ENCODE measurements at places on chromosomes 2 and 18. TPM values are rescaled to one million over a fixed set of nuclear protein-coding genes. Genes with fewer than 3 reads are reported as not detected.

Gene RASGRP3
- total RNA-seq = 8.4 TPM

Gene MAP3K19
- not detected for total RNA-seq

Gene TTN
- total RNA-seq = 0.66 TPM

Gene MPP4
- 8.9 TPM for total RNA-seq

Gene HMSD
- not detected for total RNA-seq

Gene CTIF
- 16.5 TPM for total RNA-seq

Gene SATB2
- total RNA-seq = 3.6 TPM

Gene PLGLB1
- total RNA-seq = 0.18 TPM

Gene MYO1B
- total RNA-seq = 27.6 TPM

Gene MGAT4A
- 25.5 TPM for total RNA-seq

Gene TRIM43
- total RNA-seq = not detected

Gene BOLA3
- total RNA-seq = 26.4 TPM

Gene GPR45
- not detected for total RNA-seq

Gene RAMP1
- 0.19 TPM for total RNA-seq

Gene SRSF7
- total RNA-seq = 234 TPM

Gene LRP1B
- total RNA-seq = 0.18 TPM

Gene MROH2A
- not detected for total RNA-seq

Gene AKAIN1
- not detected for total RNA-seq

Gene LCT
- not detected for total RNA-seq

Gene FZD7
- 0.85 TPM for total RNA-seq

Gene UGT1A10
- total RNA-seq = not detected

Gene DOK6
- total RNA-seq = 0.28 TPM

Gene ABCG8
- total RNA-seq = not detected

Gene C2orf80
- total RNA-seq = not detected

Gene LBX2
- 1.4 TPM for total RNA-seq

Gene ARHGAP15
- not detected for total RNA-seq

Gene AGXT
- total RNA-seq = not detected

Gene REG3G
- total RNA-seq = not detected

Gene CAPN13
- not detected for total RNA-seq

Gene USP37
- 7.7 TPM for total RNA-seq

Gene COL3A1
- 0.99 TPM for total RNA-seq

Gene ALPG
- not detected for total RNA-seq

Gene RUFY4
- total RNA-seq = not detected

Gene KCNG2
- not detected for total RNA-seq

Gene DSG4
- not detected for total RNA-seq

Gene LIMS2
- 22.1 TPM for total RNA-seq

Gene HSPE1
- 118 TPM for total RNA-seq

Gene STK36
- 24.0 TPM for total RNA-seq

Gene CFAP53
- 0.28 TPM for total RNA-seq

Gene TUBB8B
- not detected for total RNA-seq

Gene ST6GAL2
- 0.09 TPM for total RNA-seq

Gene HOXD12
- total RNA-seq = not detected

Gene FN1
- total RNA-seq = 3,205 TPM

Gene GLB1L
- 3.3 TPM for total RNA-seq

Gene PRKAG3
- not detected for total RNA-seq

Gene RAB6C
- not detected for total RNA-seq

Gene POTEC
- total RNA-seq = not detected

Gene CCDC150
- total RNA-seq = 4.2 TPM

Gene C1GALT1C1L
- total RNA-seq = 0.09 TPM

Gene ACVR1C
- not detected for total RNA-seq

Gene TANC1
- total RNA-seq = 47.5 TPM

Gene ARHGEF4
- total RNA-seq = 0.09 TPM

Gene SNORC
- 0.38 TPM for total RNA-seq

Gene RAX
- not detected for total RNA-seq
